ENCODE measurements at places on chromosomes 12 and 14. TPM values are rescaled to one million over a fixed set of nuclear protein-coding genes. Genes with fewer than 3 reads are reported as not detected.

DNA sequence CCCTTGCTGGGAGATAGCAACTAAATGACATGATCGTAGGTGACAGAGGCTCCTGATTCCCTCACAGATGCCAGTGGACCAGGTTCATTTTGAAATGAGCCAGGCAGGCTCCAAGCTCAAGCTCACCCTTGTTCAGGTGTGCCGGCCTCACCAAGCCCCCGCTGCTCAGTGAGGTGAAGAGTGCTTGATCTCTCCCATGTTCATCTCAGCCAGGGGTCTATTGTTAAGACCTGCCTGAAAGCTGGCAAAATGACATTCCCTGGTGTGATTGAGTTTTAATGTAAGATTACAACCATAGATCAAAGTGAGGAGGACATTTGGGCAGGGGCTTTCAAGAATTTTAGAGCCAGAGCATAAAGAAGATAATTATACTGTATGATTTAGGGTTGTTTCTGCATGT, 497.9 kb downstream of the EGLN3 start:
- peaks cover 4% of the 10 kb centered on the region for H3K36me3 ChIP-seq
- H3K27ac ChIP-seq = no peak overlapping the region
- no peak for DNase-seq
- H3K4me1 ChIP-seq = peaks cover 13% of the 10 kb centered on the region
- H3K4me3 ChIP-seq = no peak overlapping the region

The SBNO1 gene
- 38.1 TPM for total RNA-seq

The SIX4 gene
- 0.02 TPM for total RNA-seq

The TEX52 gene
- total RNA-seq = 0.35 TPM

GRCh38 chr12:56581418-56582145, 48.5 kb downstream of the BAZ2A start:
- no peak overlapping the region for H3K4me3 ChIP-seq
- DNase-seq = peak; percentile 17
- peaks cover 26% of the 10 kb centered on the region for H3K4me1 ChIP-seq
- peak overlapping the region; percentile 26 for H3K27ac ChIP-seq

DNA sequence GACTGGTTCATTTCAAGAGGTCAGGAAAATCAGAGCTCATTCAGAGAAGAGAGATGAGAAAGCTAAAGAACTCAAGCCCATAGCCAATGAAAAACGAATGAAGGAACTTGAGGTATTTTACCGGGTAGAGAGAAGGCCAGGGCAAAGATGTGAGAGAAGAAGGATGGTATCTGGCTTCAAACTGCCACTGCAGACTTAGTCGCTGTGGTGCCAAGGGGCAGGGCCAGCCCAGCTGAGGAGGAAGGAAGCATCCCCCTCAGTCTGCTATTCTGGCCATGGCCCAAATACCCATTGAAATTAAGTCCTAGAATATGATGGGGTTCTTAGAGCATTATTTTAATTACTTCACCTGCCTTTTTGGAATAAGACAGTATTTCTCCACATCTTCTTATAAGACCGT, 69.2 kb downstream of the ANO2 start:
- no peak for DNase-seq
- no peaks in the 10 kb centered on the region for H3K36me3 ChIP-seq
- H3K4me3 ChIP-seq = no peak overlapping the region
- H3K4me1 ChIP-seq = no peaks in the 10 kb centered on the region
- no peak overlapping the region for H3K27ac ChIP-seq

The KRT78 gene
- total RNA-seq = not detected

The C12orf50 gene
- not detected for total RNA-seq

GRCh38 chr14:37588667-37588955, 6.4 kb downstream of the FOXA1 start:
- H3K36me3 ChIP-seq = peaks cover 4% of the 10 kb centered on the region
- no peak overlapping the region for H3K4me3 ChIP-seq
- H3K27me3 ChIP-seq = peaks cover 72% of the 10 kb centered on the region

DNA sequence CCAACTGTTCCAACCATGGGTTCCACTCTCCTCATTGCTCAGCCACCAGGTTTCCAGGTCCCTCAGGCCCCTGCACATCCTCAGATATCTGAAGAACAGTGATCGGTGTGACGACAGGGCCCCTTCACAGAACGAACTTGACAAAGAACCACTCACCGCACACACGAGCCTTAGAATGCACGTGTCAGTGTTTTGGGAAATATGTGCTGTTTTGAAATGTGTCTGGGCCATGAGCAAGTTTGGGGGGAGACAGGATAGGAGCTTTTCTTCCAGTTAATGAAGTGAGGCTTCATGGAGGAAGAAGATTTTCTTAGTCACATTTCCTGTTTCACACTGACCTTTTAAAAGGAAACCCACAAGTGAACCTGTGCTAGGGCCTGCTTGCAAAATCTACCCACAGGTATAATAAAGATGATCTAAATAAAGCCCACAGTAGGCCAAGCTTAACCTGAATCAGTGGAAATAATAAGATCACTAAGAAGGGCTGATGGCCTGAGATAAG, 58.6 kb downstream of the ZFP36L1 start:
- DNase-seq = no peak
- no peak overlapping the region for H3K4me3 ChIP-seq
- H3K4me1 ChIP-seq = peaks cover 29% of the 10 kb centered on the region
- H3K27me3 ChIP-seq = no peaks in the 10 kb centered on the region
- peak overlapping the region; percentile 72 for H3K27ac ChIP-seq
- H3K36me3 ChIP-seq = peaks cover 3% of the 10 kb centered on the region

The GZMH gene
- 2.8 TPM for total RNA-seq

DNA sequence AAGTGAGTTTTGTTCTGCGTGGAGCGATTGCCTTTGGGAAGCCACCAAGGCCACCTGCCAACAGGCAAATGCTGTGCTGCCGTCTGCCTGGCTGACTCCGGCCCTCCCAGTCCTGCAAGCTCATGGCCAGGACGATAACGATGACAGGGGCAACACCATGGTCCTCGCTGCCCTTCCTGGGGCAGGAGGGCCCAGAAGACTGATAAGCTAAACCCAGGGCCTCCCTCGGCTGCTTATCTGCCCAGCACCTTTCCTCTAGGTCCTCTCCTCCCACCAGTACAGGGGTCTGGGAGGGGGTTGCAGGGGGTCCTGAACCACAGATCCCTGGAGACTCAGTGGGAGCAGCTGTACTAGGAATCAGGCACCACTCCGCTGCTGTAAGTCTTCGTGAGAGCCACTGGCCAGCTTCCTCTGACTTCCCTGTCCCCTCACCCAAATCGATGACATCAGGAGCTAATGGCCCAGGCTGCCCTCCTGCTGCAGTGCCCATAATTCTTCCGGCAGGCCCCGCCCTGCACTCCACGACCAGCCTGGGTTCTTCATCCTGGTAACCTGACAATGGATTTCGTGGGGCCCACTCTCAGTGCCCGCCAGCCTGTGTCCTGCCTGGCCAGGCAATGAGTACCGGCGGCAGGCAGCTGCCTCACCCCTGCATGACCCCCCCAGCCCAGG, 5.1 kb downstream of the ANKRD9 start:
- H3K27ac ChIP-seq = no peak overlapping the region
- H3K27me3 ChIP-seq = peaks cover 2% of the 10 kb centered on the region
- no peaks in the 10 kb centered on the region for H3K36me3 ChIP-seq
- no peak for DNase-seq

- H3K4me3 ChIP-seq = no peak overlapping the region
- no peaks in the 10 kb centered on the region for H3K36me3 ChIP-seq
- no peak overlapping the region for H3K27ac ChIP-seq
- H3K27me3 ChIP-seq = peaks cover 48% of the 10 kb centered on the region
- H3K4me1 ChIP-seq = no peaks in the 10 kb centered on the region
Observed at GRCh38 chr12:65836419-65837197, 12.3 kb downstream of the HMGA2 start.
